ENCODE measurements at places on chromosomes 7 and 10. TPM values are rescaled to one million over a fixed set of nuclear protein-coding genes. Genes with fewer than 3 reads are reported as not detected.

The ZNF365 gene
- polyA plus RNA-seq, result 0.16 TPM

The ZNF117 gene
- polyA plus RNA-seq, result 18.4 TPM

The BAIAP2L1 gene
- polyA plus RNA-seq, result 7.1 TPM

The NME8 gene
- not detected for polyA plus RNA-seq

The PTF1A gene
- not detected for polyA plus RNA-seq

The LRRD1 gene
- polyA plus RNA-seq, result 0.23 TPM

The TRIP6 gene
- polyA plus RNA-seq, result 72.5 TPM

The NSMCE4A gene
- 47.2 TPM for polyA plus RNA-seq

The ASIC3 gene
- 2.9 TPM for polyA plus RNA-seq

The MYPN gene
- 0.05 TPM for polyA plus RNA-seq

The FMC1 gene
- polyA plus RNA-seq, result 10.9 TPM

The OR6B1 gene
- not detected for polyA plus RNA-seq

The MALSU1 gene
- 50.5 TPM for polyA plus RNA-seq

The LRRTM3 gene
- 0.33 TPM for polyA plus RNA-seq

The GDI2 gene
- 111 TPM for polyA plus RNA-seq

The CALML5 gene
- polyA plus RNA-seq, result not detected

The VWA2 gene
- polyA plus RNA-seq, result 0.04 TPM

The SFXN4 gene
- 25.8 TPM for polyA plus RNA-seq

The SLC13A1 gene
- polyA plus RNA-seq, result not detected

The NRP1 gene
- 134 TPM for polyA plus RNA-seq

Measured in ovary (tissue), 10 donors.